HFF-Myc (cell line): ENCODE measurements at places on chromosomes 6 and 20.

DNA sequence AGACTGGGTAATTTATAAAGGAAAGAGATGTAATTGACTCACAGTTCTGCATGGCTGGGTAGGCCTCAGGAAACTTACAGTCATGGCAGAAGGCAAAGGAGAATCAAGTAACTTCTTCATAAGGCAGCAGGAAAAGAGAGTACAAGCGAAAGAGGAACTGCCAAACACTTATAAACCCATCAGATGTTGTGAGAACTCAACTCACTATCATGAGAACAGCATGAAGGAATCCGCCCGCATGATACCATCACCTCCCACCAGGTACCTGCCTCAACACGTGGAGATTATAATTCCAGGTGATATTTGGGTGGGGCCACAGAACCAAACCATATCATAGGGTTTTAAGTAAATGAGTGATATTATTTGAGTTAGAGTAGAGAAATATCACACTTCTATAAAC lies 189.3 kb downstream of the TSHZ2 start:
- DNase-seq = no peak

DNA sequence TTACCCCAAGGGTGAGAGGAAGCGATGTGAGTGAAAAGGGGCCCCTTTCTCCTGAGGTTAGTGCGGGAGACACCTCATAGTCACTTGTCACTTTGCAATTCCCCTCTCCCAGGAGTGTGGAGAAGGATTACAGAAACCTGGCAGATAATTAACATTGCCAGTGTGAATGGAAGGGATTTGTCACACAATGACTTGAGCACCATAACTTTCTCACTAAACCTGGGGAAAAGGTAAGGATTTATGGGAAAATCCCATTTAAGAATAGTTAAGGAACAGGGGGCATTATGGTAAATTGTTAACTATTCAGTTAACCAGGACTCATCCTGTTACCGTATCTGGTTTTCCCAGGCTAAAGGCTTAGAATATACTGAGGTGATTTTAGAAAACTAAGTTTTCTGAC lies 219.5 kb upstream of the JAG1 start:
- no peak for DNase-seq

DNA sequence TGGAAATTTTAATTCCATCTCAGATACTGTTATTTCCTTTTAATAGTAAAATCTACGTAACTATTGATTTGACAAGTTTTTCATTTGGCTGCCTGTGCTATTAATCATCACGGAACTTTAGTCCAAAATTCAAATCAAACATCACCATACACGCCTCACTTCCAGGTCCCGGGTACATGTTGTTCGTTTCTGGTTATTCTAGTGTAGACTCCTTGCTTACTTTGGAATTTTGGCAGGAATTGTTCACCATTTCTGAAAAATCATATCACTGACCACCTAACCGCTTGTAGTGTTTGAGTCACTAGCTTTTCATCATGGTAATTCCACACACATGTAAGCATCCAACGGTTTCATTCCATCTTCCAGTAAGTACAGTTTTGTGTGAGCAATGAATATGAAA lies 98.0 kb upstream of the NHSL1 start:
- no peak for DNase-seq

DNA sequence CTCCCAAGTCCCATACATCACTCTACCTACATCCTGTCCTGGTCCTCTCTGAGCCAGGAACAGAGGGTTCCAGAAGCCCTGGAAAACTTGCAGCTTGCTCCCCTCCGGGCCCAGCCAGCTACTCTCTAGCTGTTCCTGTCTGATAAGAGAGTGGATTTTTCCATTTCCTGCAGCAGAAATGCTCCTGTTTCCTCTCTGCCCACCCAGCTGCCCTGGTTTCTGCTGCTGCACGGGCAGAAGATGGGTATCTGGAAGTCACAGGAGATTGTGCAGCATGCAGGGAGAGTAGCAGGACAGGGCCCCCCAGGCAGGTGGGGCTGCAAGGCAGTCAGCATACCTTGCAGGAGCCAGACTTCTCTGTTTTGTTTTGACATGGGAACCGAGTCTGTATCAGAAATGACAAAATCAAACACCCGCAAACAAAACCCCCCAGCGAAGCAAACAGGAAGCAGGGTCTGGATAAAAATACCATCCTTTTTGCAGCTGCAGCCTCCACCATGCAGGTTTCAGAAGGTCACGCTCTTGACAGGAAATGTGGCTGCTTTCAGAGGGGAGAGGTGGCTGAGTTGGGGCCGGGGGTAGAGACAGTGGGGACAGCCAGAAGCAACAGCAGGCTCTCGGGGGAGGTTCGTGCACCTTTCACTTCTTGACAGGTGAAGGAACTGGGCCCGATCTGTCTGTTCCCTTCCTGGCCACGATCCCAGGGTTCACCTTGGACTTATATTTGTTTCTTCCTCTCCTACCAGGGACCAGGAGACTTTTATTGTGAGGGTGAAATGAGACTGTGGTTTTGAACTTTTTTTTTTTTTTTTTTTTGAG lies 50.8 kb upstream of the FAM83D start:
- no peak for DNase-seq

- DNase-seq = no peak
Observed at GRCh38 chr6:3085074-3085473, 16.8 kb downstream of the RIPK1 start.

- DNase-seq = no peak
Observed at GRCh38 chr6:13573669-13574110, 711 bp upstream of the SIRT5 start.

- no peak for DNase-seq
Observed at GRCh38 chr6:129264480-129265045, 381.6 kb downstream of the LAMA2 start.

GRCh38 chr6:105759015-105759414 lies 327.1 kb upstream of the PRDM1 start:
- no peak for DNase-seq

DNA sequence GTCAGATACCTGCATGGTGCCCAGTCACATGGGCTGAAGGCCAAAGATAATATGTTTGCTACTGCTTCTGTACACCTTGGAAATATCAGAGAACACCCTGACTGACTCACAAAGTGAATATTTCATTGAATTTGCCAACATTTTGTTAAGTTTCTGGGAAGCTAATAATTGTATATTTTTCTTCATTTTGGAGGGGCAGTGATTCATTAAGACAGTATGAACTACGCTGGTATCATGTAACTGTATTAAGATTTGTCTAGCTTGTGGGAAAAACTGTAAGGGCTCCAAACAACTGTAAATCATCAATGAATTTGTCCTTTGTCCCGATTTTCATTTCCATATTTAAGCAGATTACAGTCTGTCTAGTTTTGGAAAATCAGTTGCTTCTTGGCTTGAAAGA lies 102.3 kb upstream of the CCN2 start:
- no peak for DNase-seq

GRCh38 chr6:91788501-91788900 lies 1201.6 kb upstream of the MAP3K7 start:
- no peak for DNase-seq

GRCh38 chr20:56443654-56444540 lies 24.5 kb upstream of the RTF2 start:
- no peak for DNase-seq

GRCh38 chr20:46014517-46015396 lies 6.0 kb downstream of the MMP9 start:
- DNase-seq = no peak

DNA sequence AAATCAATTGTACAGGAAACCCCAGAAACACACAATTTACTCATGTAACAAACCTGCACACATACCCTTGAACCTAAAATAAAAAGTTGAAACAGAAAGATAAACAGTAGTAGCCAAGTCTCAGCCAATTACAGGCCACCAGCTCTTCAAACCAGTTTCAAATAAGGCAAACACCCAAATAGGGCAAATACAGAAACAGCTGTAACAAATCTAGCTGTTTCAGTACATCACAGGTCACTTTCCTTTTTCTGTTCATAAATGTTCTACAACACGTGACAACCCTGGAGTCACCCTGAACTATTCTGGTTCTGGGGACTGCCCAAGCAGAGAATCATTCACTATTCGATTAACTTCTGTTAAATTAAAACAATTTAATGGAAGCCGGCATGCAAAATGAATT lies 329.0 kb downstream of the GJA1 start:
- no peak for DNase-seq

- no peak for DNase-seq
Observed at GRCh38 chr6:13836170-13836569, 21.8 kb upstream of the MCUR1 start.

- no peak for DNase-seq
Observed at GRCh38 chr6:139091826-139092225, 43.1 kb upstream of the HECA start.

DNA sequence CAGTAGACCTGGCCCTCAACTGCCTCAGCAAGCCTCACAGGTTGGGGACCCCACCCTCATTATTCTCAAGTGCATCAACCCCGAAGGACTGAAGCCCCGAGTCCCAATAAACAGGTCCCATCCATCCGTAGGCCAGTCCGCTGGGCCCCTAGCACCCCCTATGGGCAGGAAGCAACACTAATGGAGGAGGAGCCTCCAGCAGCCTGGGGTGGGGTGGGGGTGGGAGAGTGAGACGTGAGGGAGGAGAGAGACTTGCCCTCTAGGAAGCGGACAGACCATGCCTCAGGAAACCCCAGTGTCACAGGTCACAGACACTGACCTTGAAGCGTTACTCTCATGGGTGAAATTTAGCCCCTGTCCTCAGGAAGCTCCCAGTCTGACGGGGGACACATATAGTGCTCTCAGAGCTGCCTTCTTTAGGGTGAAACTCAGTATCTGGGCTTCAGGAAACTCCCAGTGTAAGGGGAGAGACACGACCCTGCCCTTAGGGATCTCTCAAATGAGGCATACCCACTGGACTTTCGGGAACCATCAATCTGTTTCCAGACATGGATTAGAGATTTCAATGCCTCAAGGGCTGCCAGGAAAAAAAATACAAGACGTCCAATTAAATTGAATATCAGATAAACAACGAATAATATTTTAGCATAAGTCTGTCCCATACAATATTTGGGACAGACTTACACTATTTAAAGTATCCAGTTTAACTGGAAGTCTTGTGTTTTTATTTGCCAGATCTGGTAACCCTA lies 125.8 kb downstream of the MRPL14 start:
- no peak for DNase-seq

DNA sequence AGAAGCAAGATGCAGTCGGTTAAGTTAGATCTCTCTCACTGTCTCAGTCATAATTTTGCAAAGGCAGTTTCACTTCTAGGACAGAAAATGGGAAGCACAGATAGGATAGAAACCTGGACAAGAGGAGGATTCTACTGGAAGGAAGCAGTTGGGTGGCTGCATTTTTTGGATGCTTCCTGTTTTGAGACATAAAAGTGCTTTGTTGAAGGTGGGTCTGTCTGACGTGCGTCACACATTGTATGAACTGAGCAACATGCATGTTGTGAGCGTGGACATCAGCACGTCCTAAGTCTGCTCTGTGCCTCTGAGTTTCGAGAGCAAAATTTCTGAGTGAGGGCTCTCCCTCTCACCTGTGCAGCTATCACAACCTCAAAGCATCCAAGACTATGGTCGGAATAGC lies 68.7 kb upstream of the SNX9 start:
- DNase-seq = no peak

GRCh38 chr6:67933278-67933677 lies 701.8 kb upstream of the ADGRB3 start:
- no peak for DNase-seq

DNA sequence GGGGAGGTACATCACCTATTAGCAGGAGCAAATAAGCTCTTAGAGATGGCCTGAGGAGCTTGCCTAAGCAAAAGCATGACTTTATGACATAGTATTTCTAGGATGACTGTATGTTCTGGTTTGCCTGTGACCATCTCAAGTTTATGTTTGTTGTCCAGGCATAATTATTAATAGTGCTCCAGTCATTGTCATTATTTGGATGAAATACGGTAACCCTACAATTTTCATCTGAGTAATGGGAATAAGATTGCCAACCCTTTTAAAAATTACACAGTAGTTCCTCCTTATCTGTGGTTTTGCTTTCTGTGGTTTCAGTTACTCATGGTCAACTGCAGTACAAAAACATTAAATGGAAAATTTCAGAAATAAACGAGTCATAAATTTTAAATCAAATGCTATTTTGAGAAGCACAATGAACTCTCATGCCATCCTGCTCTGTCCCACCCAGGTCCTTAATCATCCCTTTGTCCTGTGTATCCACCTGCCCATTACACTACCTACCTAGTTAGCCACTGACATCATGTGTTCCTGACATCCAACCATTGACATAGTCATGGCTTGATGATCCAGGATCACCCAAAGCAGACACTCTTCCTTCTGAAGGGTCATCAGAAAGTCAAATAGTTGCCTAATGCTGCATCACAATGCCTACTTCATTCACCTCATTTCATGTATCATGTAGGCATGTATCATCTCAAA lies 27.0 kb upstream of the TFB1M start:
- DNase-seq = no peak

DNA sequence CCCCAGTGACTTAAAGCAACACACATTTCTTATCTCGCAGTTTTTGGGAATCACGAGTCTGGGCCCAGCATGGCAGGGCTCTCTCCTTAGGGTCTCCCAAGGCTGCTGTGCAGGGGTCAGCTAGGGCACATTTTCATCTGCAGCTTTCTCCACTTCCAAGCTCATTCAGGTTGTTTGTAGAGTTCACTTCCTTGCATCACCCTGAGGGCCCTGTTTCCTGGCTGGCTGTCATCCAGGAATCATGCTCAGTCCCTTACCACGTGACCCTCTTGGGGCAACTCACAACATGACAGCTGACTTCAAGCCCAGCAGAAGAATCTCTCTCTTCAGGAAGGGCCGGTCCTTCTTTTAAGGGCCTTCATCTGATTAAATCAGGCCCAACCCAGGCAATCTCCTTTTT lies 21.3 kb downstream of the SNAP25 start:
- DNase-seq = no peak

DNA sequence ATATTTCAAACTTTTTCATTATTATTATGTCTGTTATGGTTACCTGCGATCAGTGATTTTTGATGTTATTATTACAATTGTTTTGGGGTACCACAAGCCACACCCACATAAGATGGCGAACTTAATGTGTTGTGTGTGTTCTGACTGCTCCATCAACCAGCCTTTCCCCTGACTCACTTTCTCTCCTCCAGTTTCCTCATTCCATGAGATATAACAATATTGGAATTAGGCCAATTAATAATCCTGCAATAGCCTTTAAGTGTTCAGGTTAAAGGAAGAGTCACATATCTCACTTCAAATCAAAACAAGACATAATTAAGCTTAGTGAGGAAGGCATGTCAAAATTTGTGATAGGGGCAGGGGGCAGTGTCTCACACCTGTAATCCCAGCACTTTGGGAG lies 16.3 kb upstream of the POPDC3 start:
- DNase-seq = no peak

DNA sequence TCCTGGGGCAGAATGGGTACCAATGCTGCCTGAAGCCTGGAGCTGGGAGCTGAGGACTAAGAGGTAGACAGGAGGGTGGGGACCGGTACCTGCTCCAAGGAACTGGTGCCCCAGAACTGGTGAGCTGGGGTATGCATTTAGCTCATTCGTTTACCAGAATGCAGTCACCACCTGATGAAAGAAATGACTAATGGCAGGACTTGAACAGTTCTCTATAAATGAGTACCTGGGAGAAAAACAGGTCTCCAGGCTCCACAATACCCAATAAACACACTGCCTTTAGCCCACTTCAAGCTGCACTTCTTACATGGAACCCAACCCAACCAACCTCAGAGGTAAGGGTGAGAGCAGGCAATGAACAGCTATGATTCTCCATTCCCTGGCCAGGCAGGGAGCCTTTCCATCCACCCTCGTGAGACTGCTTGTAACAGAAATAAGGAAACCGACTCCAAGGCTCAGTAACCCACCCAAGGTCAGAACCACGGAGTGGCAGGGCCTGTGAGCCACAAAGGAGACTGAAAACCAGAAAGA lies 15.4 kb downstream of the FKBP1A start:
- no peak for DNase-seq
